Putamen (tissue), 1 donor: ENCODE measurements at places on chromosomes 2 and 18.

- no peak for DNase-seq
These were observed 85.0 kb upstream of the LINC00305 start for GRCh38 chr18:64233851-64234250.

DNA sequence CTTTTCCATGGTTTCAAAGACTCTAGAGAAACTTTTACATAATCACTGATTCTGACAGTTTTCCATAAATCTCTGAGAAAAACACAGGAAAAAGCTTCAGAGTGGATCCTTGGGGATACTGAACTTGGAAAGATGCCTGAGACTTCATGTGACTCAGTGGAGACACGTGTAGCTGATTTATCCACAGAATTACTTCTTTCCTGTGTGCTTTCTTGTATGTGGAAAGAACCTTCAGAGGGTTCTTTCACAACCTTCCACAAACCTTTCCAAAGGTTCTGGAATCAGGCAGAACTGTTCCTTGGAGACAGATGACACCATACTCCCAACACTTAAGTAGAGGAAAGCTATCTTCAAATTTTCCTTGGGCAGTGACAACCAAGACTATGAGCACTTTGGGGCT lies 207.2 kb downstream of the RND3 start:
- DNase-seq = no peak

DNA sequence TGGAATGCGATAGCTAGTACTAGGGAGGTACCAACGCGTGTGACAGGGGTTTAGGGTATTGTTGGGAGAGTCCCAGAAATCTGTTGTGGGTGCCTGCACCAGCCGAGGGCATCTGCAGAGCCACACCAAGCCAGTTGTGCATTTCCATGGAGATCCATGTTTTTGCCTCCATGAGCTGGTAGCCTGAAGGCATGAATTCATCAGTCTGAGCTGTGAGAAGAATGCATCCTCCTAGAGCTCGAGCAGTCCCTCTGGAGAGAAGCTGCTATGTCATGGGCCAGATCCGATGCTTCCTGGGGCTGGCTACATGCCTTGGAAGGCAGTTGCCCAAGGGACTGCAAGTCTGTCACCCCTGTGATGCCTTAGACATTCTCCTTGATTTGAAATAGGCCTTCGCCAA lies 57.9 kb downstream of the LIPG start:
- no peak for DNase-seq

GRCh38 chr2:134462275-134462674 lies 208.4 kb downstream of the MGAT5 start:
- no peak for DNase-seq

- no peak for DNase-seq
These were observed 88.7 kb downstream of the ADD2 start for GRCh38 chr2:70679259-70679658.

DNA sequence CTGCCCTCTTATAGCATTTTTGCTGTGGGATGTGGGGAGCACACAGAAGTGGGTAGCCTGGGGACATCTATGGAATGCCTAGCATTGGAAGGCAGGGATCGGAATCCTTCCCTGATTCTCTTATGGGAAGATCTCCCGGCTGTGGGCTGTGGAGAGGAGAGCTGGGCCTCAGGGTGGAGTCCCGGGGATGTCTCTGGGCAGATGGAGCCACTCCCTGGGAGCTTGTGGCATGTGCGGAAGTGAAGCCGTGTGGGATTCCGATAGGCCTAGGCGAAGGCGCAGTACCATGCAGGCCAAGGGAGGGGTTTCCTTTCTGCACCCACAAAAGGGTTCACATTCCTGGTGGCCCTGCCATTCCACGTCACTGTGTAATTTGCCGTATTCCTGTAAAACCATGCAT lies 87.9 kb downstream of the GLI2 start:
- DNase-seq = no peak

- no peak for DNase-seq
These were observed 66.6 kb downstream of the ZBTB7C start for GRCh38 chr18:48342581-48342980.

DNA sequence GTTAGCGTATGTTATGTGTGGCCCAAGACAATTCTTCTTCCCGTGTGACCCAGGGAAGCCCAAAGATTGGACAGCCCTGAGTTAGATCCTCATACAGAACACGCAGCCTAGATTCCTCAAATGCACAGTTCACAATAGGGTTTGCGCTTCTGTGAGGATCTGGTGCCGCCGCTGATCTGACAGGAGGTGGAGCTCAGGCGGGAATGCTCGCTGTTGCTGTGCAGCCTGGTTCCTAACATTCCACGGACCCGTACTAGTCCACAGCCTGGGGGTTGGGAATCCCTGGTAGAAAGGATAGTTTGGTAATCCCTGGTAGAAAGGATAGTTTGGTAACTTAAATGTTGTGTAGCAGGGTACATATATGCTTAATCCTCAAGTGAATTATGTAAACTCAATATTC lies 27.0 kb downstream of the MAPRE3 start:
- no peak for DNase-seq

- no peak for DNase-seq
These were observed 167.6 kb downstream of the AFF3 start for GRCh38 chr2:99974682-99975375.

DNA sequence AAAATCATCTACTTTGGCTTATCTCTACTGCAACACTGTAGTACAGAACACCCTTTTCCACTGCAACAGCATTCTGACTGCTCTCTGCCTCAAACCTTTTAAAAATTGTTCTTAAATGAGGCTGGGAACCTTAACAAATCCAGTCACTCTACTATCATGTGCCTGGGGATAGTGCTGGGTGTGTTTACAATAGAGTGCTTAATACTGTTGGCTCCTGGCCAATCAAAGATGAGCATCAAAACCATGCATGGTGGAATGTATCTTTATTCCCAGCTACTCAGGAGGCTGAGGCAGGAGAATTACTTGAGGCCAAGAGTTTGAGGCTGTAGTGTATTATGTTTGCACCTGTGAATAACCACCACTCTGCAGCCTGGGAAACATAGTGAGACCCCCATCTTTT lies 7.4 kb downstream of the ANKAR start:
- no peak for DNase-seq

DNA sequence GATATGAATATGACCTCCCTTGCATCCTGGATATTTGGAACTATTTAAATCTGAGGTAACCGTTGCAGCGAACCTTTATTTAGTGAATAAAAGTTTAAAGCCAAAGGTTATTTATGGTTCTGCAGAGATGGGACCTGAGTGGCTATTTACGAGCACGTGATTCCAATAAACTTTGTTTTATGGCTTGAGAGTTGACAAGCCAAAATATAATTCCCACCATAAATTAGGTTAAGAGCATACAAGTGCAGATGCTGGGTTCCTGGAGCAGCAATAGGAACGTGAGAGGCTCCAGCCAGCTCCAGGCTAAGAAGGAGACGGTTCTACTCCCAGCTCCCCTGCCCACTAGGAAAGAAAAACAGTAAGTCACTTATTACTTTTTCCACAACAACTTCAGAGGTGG lies 5.2 kb upstream of the HOXD4 start:
- no peak for DNase-seq

DNA sequence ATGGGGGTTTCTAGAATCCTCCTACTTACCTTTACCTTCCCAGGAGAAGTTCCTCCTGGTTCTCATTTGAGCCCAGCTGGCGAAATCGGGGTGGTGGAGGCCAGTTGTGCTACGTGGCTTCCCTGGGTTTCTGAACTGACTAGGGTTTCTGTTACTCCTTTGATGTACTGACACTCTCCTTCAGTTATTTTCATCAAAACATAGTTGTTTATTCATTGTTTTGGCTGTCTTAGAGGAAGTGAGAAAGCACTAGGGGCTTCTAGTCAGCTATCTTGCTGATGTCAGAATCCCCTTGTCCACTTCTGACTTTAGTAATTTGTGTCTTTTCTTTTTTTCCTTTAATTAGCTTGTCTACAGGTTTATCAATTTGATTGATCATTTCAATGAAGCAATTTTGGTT lies 332.2 kb upstream of the TANK start:
- DNase-seq = no peak

DNA sequence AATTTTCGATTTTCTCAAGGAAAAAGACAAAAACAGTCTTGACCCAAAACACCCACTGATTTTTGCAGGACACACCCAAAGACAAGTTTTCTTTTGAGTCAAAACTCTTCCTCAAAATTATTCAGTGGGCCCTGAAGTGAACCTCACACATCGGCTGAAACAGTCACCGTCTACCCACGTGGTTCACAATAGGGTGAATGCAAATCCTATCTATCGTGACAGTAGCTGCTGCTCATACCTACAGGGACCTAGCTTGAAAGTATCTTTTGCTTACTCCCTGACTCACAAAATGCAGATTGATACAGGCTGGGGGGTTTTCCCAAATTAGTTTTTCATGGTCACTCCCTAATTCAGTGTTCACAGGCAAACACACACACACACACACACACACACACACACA lies 10.7 kb upstream of the CD226 start:
- no peak for DNase-seq

DNA sequence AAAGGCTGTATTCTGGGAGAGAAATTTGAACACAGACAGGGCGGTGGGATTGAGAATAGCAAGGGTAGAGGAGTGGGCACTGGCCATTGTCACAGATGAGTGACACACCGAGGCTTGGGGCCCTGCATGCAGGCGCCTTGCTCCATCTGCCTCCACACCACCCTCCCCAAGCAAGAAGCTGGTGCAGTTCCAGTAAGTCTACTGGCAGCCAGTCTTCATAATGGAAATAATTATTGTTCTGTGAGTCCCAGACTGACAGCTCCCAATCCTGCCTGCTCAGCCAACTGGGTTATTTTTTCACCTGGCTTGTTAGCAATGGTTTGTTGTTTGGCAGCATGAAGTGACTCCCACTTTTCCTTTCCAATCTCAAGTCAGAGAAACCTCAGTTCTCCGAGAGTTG lies 13.0 kb downstream of the TTC32 start:
- no peak for DNase-seq

DNA sequence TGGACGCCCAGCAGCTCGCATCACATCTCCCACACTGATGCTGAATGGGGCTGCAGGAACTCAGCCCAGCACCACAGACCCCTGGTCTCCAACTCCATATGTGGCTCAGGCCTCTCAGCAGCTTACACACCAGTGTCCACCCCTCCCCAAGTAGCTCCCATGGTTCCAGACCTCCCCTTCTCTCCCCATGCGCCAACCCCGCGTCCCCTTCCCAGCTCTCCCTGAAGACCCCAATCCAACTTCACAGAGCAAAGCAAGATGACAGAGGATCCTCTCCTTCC lies 188.9 kb downstream of the SH3BP4 start:
- DNase-seq = no peak

DNA sequence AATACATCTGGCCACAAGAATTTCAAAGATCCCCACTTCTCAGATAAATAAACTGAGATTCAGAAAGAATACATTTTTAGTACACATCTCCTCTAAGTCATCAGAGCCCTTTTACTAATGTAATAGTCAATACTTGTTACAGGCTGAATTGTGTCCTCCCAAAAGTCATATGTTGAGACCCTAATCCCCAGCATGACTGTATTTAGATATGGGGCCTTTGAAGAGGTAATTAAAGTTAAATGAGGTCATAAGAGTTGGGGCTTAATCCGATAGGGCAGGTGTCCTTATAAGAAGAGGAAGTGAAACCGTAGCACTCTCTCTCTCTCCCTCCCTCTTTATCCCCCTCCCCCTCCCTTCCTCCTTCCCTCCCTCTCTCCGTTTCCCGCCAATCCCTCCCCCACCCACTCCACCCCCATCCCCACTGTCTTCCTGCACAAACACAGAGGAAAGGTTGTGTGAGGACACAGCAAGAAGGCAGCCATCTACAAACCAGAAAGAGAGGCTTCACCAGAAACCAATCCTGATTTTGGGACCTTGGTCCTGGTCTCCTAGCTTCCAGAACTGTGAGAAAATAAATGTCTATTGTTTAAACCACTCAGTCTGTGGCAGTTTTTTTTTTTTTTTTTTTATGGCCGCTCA lies 66.6 kb upstream of the ZNF397 start:
- peak; percentile 47 for DNase-seq

- no peak for DNase-seq
These were observed 32.1 kb downstream of the TOGARAM2 start for GRCh38 chr2:29013057-29013780.

GRCh38 chr18:13568443-13569392 lies 157.6 kb downstream of the FAM210A start:
- no peak for DNase-seq

GRCh38 chr2:69762513-69763494 lies 20.9 kb downstream of the ANXA4 start:
- DNase-seq = peak; percentile 59

DNA sequence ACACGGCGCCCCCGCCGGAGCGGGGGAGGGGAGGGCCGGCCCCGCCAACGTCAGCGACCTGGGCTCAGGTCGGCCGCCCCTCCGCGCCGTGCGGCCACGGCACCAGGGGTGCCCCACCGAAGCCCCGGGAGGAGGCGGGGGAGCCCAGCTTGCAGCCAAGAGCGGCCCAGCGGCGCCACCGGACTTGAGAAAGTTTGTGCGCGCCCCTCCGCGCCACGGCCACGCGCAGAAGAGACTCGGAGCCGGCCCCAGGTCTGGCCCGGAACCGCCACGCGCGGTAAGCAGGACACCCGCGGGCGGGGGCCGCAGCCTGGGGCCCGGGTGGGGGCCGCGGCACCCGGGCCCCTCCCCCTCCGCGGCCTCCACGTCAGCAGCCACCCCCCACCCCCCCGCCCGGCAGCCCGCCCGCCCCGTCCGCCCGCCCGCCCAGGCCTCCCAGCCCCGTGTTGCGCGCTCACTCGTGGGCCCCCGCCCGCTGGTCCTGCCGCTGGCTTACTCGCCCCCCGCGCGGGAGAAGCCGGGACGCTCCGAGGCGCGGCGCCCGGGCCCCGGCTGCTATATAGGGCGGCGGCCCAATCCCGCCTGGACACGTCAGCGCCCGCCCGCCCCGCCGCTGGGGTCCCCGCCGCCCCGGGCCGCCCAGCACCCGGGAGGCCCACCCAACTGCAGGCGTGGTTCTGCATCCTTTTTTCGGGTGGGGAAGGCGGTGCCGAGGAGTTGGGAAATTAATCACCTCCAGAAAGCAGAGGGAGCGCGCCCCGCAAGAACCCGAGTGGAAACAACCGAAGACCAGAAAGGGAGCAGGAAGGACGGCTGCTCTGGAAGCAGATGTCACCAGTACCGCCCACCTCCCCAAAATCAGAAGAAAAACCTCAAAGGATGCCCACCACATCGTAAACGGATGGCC lies 42.9 kb downstream of the HDLBP start:
- DNase-seq = peak; percentile 31

- DNase-seq = no peak
These were observed 11.5 kb downstream of the IGFBP5 start for GRCh38 chr2:216683846-216684245.

DNA sequence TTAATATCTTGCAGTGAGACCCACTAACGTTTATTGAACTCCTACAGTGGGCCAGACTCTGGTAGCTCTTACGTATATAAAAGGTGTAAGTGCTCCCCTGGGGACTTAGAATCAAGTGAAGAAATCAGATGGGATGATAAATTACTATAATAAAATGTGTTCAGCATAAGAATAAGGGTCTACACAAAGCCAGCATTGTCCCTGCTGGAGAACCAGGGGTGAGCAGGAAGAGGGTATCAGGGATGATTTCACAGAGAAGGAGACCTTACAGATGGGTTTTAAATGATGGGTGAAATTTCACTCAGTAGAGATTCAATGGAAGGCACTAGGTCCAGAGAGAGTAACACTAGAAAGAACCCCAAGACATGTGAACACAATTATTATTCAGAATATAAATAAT lies 20.7 kb downstream of the NRXN1 start:
- DNase-seq = no peak
